ENCODE measurements at places on chromosomes 16 and 17.
A peak's percentile ranks its signal among the peaks of the same experiment; 100 is the strongest.

DNA sequence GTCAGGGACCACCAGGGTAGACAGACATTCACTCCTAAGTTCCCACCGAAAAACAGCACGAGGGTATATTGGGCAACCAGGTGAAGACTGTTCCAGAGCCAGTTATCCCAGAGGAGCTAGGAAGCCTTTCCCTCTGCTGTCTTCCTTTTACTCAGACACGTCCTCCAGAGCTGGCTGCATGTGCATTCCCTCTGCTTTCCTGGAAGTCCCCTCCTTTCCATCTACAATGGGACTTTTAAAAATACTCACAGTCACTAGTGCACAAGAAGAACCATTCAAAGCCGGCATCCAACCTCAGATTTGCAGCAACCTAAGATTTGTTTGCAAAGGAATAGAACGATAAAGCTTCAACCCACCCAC, 32.5 kb upstream of the CRISPLD2 start:
- no peak for DNase-seq

DNA sequence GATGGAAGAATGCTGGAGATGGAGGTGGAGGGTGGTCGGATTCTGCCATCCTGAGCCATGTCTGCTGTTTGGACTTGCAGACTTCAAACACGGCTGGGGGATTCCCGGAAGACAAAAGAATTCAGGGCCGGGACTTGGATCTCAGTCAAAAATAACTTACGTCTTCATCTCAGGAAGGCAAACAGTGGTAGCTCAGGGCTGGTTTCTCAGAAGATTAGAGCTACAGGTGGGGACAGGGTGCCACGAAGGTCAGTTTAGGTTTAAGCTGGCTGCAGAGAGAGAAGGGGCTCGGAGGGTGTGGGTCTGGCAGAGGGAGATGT, 4.3 kb upstream of the RHBDL3 start:
- no peak for DNase-seq

DNA sequence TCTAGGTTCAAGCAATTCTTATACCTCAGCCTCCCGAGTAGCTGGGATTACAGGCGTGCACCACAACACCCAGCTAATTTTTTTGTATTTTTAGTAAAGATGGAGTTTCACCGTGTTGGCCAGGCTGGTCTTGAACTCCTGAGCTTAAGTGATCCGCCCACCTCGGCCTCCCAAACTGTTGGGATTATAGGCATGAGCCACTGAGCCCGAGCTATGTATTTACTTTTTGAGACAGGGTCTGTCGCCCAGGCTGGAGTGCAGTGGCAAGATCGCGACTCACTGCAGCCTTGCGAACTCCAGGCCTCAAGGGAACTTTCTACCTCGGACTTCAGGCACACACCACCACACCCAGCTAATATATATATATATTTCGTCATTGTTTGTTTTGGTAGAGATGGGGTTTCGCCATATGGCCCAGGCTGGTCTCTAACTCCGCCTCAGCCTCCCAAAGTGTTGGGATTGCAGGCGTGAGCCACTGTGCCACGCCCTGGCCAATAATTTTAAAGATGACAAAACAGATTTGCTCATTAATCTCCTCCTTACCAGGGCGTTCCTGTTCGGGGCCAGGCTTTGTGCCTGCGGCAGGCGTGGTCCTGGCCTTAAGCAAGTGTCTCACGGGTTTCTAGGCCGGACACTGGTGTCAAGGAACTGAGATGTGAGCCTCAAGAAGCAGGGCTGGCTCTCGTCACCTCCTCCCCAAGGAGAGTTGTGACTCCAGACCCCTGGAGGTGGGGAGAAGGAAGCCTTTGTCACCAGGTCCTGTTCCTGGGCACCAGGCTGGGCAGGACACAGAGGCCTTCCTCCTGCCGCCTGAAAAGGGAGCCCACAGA, 4.3 kb upstream of the NPW start:
- peak; percentile 53 for DNase-seq

GRCh38 chr16:54594601-54595391, 308.2 kb upstream of the IRX3 start:
- DNase-seq, result no peak

DNA sequence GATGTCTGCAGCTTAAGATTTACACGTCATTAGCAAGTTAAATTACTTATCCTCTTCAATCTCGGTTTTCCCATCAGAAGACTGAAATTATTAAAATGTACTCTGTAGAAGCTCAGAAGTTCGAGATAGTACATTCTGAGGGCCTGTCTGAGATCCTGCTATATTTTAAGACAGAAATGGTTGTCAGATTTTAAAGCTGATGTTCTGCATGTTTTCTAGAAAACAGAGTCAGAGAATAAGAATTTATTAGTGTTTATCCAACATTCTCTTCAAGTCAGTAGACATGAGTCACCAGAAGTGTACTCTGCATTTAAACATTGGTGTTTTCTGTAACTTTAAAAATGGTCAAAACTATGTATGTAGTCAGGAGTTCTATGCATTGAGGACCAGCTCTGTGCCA, 155.2 kb upstream of the MYOCD start:
- no peak for DNase-seq

DNA sequence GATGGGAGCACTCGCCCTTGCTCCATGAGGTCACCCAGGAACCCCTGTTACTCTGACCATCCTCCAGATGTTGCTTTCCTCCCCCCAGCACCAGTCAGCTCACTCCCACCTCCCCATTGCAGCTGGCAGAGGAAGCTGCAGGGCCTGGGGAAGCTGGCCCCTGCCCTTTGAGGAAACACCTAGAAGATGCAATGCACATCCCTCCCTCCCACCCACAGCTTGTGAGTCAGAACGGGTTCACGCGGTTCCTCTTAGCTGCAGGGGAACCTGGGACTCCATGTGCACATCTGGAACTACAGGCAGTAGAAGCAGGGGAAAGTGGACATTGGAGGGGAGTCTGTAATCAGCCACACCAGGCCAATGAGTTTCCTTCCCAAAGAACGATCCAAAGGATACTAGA, 96.9 kb downstream of the KATNIP start:
- no peak for DNase-seq

- DNase-seq, result no peak
Measured at GRCh38 chr17:9339958-9340357, 235.7 kb downstream of the STX8 start.

GRCh38 chr17:51371732-51372151, 111.4 kb downstream of the UTP18 start:
- DNase-seq, result no peak

- DNase-seq, result peak; percentile 50
Measured at GRCh38 chr17:41695954-41696757, 7.5 kb downstream of the EIF1 start.

DNA sequence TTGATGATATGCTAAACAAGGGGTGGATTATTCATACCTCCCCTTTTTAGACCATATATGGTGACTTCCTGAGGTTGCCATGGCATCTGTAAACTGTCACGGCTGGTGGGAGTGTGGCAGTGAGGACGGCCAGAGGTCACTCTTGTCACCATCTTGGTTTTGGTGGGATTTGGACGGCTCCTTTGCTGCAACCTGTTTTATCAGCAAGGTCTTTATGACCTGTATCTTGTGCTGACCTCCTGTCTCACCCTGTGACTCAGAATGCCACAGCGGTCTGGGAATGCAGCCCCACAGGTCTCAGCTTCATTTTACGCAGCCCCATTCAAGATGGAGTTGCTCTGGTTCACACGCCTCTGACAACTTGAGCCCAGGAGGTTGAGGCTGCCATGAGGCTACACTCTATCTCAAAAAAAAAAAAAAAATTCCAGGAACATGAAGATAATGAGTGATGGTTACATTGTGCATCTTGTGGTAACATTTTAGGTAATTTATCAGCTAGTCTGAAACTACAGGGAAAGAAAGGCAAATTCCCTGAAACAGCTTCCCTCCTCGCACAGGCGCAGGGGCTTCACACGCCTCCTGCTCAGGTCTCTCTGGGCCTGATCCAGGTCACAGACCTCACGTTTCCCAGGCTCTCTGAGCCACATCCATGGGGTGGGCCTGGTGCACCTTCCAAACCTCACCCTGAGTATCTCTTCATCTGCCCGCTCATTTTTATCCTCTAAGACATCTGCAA, 15.3 kb upstream of the UBE2I start:
- no peak for DNase-seq

GRCh38 chr16:88861359-88861758, 4.4 kb downstream of the TRAPPC2L start:
- DNase-seq, result no peak

DNA sequence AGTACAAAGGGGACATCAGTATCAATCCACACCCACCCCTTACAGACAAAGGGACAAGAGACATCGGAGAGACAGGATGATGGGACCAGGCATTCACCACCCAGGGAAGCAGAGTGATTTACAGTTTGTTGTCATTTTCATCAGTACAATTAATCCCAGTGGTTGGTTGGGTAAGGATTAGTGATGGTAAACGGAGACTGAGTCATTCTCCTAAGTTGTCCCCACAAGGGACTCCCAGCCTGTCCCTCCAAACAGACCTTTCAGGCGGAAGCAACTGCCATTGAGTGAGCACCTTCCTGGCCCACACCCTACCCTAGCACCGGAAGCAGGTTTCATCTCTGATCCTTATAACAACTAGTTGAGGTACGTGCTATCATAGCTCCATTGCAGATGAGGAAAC, 11.2 kb downstream of the PPL start:
- no peak for DNase-seq

DNA sequence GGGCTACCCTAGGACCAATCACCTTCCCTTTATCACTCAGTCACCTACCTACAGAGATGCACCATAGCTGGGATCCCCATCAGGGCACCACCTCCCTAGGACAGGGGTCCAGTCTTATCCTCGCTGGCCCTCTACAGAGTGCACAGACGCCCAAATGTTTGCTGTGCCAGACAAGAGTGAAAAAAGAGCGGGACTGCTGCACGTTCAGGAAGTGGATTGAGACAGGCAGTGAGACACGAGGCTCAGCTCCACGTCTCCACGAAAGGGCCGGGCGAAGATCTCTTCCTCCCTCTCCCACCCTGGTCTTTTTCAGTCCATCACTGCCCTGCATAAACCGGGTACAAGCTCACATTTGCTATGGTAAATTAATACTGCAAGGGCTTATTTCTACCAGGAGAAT, 95.5 kb downstream of the ZFHX3 start:
- no peak for DNase-seq

DNA sequence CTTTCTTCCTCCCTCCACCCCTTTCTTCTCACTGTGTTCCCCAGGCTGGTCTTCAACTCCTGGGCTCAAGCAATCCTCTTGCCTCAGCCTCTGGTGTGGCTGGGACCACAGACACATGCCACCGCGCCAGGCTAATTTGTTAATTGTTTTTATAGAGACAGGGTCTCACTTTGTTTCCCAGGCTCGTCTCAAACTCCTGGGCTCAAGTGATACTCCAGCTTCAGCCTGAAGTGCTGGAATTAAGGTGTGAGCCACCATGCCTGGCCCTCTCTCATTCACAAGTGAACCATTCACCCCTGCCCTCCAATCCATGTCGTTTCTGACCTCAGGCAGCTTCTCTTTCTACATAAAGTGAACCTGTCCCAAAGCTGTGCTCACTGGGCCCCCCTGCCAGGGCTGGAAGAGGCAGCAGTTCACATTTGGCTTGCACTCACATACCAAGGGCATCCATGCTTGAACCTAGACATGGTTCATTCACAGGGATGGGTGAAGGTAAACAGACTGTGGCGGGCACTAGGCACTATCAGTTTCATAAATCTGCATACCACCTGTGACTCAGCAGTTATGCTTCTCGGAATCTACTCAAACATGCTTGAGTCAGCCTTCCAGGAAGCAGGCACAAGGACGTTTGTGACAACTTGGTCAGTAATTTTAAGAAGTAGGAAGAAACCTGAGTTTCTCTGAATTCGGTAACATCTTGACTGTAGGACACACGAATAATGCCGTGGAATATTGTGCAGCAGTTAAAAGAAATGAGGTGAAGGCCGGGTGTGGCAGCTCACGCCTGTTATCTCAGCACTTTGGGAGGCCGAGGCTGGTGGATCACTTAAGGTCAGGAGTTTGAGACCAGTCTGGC, 6.0 kb upstream of the RNF213 start:
- DNase-seq, result peak; percentile 25

DNA sequence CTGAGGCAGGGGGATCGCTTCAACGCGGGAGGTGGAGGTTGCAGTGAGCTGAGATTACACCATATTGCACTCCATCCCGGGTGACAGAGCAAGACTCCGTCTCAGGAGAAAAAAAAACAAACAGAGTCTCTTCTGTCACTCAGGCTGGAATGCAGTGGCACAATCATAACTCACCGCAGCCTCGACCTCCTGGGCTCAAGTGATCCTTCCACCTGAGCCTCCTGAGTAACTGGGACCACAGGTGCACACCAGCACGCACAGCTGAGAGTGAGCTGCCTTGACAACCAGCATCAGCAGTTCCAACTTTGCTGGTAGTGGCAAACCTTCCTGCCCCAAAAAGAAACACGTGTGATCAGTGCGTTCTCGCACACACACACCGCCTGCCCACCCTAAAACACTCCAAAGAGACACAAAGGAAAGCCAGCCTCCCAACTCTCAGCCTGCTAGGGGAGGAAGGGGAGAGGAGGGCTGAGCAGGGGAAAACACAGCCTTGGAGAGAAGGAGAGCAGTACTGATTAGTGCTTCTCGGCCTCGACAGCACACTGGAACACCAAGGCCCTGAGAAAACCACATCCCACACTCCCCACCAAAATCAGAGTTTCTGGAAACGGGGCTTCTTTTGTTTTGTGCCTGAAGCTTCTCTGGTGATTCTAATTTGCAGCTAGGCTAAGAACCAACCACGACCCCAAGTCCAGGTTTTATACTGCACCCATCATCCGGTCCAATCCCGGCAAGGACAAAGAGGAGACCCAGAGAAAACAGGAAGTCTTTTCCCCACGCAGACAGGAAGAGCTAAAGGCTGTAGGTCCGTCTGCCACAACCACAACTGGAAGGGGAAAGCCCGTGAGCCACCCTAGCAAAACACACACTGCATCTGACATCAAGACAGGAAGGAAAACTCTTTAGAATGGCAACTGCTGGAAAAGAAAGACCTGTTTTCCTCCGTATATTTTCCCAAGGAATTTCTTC, 28.8 kb downstream of the ZCCHC14 start:
- no peak for DNase-seq

- DNase-seq, result no peak
Measured at GRCh38 chr17:1227917-1228780, 42.1 kb upstream of the BHLHA9 start.

DNA sequence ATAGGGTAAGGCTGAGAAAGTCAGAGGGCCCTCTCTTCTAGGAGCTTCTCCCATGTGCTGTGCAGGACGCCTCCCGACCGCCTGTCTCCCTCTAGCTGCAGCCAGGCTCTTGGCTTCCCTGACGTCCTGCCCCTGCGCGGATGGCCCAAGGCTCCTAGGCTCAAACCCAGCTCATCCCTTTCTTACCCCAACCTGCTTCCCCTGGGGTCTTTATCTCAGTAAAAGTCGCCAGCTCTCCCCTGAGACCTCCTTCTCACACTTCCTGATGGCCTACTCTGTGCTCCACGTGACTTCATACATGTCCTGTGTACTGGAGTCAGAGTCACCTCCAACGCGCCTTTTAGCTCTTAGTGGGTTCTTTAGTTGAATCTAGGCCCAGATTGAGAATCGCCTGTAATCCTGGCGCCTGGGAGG, 1.1 kb upstream of the ZNF747 start:
- DNase-seq, result no peak
